ENCODE measurements at places on chromosomes 11 and 22.

GRCh38 chr22:22593964-22594656, 35.0 kb upstream of the PRAME start:
- DNase-seq: peak; percentile 23

GRCh38 chr11:29300420-29300819, 716.4 kb downstream of the KCNA4 start:
- DNase-seq: no peak

- DNase-seq: no peak
These were observed 32.0 kb downstream of the TMEM123 start for GRCh38 chr11:102420547-102420946.

DNA sequence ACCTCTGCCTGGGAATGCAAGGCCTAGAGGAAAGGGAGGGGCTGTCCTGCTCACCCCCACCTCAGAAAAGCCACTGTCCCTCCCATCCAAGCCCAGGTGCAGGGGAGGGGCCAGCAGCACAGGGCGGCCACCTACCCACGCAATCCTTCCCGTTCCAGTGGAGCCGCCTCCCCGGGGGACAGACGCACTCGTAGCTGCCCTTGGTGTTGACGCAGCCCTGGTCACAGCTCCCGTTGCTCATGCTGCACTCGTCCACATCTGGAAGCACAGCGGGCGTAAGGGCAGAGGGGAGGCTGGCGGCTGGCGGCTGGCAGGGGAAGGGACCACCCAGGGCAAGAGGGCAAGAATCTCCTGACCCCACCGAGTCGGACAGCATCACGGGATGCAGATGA, 40.3 kb upstream of the TTLL12 start:
- no peak for DNase-seq

- DNase-seq: no peak
These were observed 34.8 kb upstream of the TTC12 start for GRCh38 chr11:113279591-113279990.

- no peak for DNase-seq
These were observed 108.4 kb downstream of the ARL14EP start for GRCh38 chr11:30431127-30431814.

GRCh38 chr11:27372164-27372563, 9.1 kb upstream of the CCDC34 start:
- DNase-seq: no peak

DNA sequence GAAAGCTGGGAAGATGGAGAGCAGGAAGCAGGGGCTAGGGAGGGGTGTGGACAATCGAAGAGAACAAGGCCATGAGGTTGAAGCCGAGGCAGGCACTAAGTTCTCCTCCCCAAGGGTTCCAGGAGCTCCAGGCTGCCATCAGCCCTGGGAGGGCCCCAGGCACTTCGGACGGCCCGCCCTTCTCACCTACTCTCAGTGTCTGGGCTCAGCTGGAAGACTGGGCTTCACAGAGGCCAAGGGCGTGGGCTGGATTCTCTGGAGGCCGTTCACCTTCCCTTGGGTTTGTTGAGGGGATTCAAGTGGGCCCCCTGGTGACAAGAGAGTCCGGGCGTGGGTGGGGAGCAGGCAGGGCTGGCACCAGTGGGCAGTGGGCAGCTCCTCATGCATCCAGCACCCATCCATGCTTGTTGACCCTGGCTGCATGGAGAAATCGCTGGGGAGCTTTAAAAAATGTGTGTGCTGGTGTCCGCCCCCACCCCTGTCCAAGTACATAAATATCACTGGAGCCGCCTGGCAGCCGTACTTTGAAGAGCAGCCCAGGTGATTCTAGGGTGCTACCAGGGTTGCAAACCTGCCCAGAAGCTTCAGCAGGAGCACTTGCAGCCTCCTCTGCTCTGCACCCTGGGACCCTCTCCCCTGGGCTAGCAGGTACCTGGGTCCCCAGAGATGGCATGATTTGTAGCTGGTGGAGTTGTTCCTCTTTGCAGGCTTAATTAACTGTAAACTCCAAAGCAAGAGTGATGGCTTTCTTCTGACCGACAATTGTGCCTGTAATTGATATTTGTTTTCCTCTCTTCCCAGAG, 74.3 kb downstream of the RTL6 start:
- DNase-seq: no peak

DNA sequence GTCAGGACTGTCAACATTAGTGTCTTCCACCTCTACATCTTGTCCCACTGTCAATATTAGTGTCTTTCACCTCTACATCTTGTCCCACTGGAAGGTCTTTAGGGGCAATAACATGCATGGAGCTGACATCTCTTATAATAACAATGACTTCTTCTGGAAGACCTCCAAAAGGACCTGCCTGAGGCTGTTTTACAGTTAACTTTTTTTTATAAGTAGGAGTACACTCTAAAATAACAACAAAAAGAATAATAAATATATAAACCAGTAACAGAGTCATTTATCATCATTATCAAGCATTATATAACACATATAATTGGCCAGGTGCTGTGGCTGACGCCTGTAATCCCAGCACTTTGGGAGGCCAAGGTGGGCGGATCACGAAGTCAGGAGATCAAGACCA, 57.5 kb downstream of the PAK1 start:
- no peak for DNase-seq

- DNase-seq: no peak
These were observed 202.1 kb upstream of the FAT3 start for GRCh38 chr11:92022499-92022898.

DNA sequence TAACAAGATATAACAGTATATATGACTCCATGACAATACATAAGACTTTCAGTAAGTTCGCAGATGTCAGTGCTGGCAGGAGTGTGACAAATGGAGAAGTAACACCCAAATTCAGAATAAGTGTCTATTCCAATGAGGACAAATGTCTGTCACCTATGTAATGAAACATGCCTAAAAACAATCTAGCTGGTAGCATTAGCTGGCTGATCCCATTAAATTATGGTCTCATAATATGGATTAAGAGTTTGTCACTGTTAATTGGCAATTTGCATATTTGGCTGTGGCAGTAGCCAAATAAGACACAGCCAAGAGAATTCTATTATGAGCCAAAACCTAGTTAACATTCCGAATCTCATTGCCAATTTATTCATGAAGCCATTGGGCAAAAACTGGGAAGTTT, 30.2 kb upstream of the CAVIN3 start:
- no peak for DNase-seq

DNA sequence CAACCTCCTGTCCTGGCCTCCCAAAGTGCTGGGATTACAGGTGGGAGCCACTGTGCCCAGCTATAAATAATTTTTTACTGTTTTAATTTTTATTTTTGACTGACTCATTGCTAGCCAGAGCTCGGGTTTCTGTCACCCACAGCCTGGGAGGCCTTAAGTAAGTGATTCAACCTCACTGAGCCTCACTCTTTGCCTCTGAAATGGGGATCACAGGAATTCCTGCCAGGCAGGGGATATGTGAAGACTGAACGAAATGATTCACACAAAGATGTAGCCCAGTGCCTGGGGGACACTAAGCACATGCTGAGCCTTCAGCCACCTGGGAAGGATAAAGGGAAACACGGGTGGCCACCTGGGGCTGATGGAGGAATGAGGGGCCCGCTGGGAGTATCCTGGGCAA, 3.8 kb upstream of the LRRC74B start:
- no peak for DNase-seq

- DNase-seq: no peak
These were observed 80.6 kb downstream of the DENND5A start for GRCh38 chr11:9184516-9184915.

DNA sequence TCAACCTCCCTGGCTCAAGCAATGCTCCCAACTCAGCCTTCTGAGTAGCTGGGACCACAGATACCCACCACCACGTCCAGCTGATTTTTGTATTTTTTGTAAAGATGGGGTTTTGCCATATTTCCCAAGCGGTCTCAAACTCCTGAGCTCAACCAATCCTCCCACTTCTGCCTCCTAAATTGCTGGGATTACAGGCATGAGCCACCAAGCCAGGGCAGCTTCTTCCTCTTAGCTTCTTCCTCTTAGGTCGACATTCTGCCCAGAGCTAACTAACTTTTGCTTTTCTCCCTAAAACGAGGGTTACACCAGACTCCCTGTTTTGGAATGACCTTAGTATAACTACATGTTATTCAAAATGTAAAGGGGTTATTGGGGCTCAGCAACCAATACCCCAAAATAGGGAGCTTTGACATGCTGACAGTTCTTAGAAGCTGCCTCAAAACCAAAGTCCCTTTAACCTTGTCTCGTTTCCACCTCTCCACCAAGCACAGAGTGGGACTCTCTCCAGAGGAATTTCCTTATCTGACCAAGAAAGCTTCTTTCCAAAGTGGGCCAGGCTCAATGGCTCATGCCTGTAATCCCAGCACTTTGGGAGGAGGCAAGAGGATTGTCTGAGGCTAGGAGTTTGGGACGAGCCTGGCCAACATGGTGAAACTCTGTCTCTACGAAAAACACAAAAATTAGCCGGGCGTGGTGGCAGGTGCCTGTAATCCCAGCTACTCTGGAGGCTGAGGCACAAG, 7.0 kb downstream of the HPS5 start:
- no peak for DNase-seq

DNA sequence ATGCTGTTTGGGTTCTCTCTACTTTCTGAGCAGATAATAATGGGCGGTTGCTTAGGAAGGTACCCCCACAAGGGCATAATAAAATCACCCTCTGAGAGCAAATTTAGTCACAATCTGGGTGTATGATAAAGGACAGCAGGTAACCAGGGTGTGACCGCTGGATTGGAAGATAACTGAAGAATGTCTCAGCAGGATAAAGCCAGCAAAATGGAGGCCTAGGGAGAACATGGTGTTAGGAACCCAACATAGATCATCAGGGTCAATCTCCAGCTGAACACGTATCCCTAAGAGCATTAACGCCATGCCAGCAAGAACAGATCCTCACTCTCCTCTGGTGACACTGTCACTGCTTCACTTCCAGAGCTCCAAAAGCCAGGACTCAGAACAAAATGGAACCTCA, 64.5 kb upstream of the SCUBE2 start:
- DNase-seq: no peak

DNA sequence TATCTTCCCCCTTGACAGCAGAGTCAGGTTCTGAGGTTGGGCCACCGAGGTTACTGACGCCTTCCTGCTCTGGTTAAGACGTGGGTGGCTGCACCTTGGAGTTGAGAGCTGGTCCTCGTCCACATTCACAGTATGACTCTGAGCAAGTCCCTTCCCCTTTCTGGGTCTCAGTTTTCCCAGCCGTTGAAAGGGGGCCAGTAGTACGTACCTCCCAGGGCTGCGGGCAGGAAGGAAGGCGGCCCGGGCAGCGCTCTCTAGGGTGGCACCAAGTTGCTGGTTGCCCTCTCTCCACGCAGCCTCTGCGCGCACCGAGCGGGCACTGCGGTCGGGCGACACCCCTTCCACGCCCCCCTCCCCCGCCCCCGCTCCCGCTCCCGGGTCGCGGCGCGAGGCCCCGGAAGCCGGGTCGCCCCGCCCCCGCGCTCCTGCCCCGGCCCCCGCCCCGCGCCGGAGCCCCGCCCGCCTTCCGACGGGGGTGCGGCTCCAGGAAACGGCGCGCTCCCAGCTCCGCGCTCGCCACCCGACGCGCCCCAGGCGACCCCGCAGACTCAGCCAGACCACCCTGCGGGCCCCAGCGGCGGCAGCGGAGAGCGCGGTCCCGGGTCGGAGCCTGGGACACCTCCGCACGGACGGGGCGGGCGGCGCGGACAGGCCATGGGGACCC, at the start of gene EHBP1L1:
Gene EHBP1L1 (plus strand): TSS at position 486 of the 664 bp plus-strand sequence. CDS start 250 bp downstream, outside the sequence.
- DNase-seq: no peak

DNA sequence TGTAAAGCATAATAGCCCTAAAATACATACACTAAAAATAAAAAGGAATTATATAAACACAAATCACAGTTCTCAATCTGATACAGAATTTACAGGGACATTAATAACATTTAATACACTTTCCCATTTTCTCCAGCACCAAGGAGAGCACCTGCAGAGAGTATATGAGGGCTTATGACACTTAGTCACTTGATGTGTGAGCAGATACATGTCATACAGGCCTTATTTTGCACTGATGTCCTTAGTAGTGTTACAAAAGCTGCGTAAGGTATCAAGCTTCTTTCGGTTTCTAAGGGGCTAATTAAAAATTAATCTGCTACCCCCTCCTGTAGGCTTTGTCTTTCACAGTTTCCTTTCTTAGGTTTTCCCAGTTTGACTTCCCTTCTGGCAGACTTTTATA, 61.3 kb downstream of the TRIM44 start:
- no peak for DNase-seq

- peak; percentile 90 for DNase-seq
These were observed 1.1 kb upstream of the AP2A2 start for GRCh38 chr11:924406-925157.

GRCh38 chr11:101169944-101170343, 40.3 kb upstream of the PGR start:
- DNase-seq: no peak

- no peak for DNase-seq
These were observed 1.1 kb upstream of the DDX6 start for GRCh38 chr11:118791961-118792569.

- DNase-seq: no peak
These were observed 62.7 kb downstream of the LIF start for GRCh38 chr22:30183861-30184278.
